Central memory CD8-positive, alpha-beta T cell (primary cell): ENCODE measurements at places on chromosomes 7 and 10.

- DNase-seq: no peak
These were observed 126.9 kb downstream of the KCNMA1 start for GRCh38 chr10:77510695-77511094.

- no peak for DNase-seq
These were observed 36.7 kb upstream of the PRPS1L1 start for GRCh38 chr7:18064242-18064838.

- no peak for DNase-seq
These were observed 15.5 kb downstream of the ZNF487 start for GRCh38 chr10:43452356-43452914.

GRCh38 chr7:17404006-17404405, 105.6 kb downstream of the AHR start:
- DNase-seq: no peak

DNA sequence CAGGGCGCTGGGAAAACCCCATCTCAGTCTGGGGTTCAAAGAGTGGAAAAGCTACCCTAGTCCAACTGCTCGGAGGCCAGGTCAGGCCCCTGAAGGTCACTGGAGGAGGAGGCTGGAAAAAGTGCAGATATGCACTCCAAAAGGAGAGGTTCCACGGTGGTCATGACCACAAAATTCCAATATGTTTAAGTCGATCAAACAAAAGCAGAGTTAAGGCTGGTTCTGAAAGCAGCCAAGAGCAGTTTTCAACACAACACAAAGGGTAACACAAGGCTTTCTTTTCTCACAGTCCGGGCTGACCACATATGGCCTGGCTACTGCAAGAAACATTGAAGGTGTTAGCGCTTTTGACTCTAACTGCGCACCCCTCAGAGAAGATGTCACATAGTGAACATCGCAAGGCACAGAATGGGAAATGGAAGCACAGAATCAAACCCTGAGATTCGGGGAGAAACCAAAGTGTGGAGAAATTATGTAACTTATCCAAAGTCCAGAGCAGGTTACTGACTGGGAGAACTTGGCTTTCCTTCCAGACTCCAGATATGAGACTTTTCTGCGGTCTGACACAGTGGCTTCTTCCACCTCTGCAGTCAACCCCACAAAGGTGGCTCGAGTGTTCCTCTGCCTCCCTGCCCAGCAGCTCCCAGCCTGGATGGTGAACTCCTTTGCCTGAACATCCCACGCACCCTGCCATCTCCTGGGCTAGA, 1.3 kb upstream of the GRB10 start:
- DNase-seq: no peak

GRCh38 chr10:132001238-132001972, 19.7 kb upstream of the BNIP3 start:
- no peak for DNase-seq

- no peak for DNase-seq
These were observed 12.4 kb downstream of the BCAP29 start for GRCh38 chr7:107592361-107593024.

- DNase-seq: no peak
These were observed 226.4 kb downstream of the BUB3 start for GRCh38 chr10:123380491-123381085.

DNA sequence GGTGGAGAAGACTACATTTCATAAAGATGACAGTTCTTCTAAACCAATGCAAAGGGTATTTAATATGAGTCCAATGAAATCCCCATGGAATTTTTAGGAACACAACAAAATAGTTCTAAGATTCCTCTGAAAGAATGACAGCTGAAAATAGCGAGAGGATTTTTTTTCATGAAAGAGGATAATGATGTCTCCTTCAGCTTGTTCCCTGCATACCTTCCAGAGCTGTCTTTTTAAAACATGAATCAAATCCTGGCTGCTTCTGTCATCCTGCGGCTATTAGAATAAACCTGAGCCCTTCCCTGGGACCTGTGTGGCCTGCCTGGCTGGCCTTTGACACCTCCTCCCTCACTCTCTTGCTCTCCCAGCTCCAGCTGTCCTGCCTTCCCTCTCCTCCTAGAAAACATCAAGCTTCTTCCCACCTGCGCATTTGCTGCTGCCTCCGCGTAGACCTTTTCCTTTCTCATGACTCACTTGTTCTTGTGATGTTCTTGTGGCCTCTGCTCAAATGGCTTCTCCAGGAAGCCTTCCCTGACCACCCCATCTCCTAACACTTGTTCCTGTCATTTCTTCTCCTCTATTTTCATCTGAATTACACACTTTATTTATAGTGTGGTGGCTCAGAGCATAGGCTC, 57.4 kb downstream of the EEPD1 start:
- DNase-seq: no peak

DNA sequence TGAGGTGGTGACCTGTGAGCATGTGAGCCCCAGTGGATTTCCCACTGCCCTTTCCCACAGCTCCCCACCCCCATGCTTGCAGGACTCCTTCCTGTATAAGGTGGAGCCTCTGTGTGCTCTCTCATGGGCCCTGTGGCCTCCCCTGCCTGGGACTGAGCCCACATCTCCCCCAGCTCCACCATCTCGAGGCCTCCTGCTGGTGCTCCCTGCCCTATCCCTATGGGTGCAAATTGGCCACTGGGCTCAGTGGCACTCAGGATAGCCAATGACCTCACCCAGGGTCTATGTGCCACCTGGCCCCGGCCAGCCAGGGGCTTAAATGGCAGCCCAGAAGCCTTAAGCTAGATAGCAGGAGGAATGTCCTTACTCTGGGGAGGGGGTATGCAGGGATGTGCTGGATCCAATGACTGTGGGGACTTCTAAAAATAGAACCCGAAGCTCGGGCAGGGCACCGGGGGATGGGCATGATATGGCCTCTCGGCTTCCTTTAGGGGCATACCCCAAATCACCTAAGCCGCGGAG, 2.0 kb downstream of the LDB3 start:
- no peak for DNase-seq

GRCh38 chr7:105816266-105816843, 60.0 kb downstream of the ATXN7L1 start:
- no peak for DNase-seq

DNA sequence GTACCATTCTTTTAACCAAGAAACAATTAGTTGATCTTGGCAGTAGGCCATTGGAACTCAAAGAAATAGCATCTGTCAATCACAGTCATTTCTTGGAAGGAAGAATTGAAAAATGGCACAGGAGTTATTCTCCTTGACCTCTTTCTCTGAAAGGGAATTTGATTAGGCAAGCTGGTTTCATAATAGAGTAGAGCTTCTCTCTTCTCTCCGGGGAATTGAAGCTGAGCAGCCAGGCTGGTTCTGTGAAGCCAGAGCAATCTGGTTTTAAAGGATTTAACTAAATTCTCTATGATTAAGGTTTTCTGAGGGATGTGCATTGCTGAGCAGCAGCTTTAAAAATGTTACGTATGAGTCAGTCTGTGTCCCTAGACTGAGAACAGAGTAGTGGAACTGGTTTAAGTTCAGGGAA, 70.2 kb downstream of the AHCYL2 start:
- DNase-seq: no peak

DNA sequence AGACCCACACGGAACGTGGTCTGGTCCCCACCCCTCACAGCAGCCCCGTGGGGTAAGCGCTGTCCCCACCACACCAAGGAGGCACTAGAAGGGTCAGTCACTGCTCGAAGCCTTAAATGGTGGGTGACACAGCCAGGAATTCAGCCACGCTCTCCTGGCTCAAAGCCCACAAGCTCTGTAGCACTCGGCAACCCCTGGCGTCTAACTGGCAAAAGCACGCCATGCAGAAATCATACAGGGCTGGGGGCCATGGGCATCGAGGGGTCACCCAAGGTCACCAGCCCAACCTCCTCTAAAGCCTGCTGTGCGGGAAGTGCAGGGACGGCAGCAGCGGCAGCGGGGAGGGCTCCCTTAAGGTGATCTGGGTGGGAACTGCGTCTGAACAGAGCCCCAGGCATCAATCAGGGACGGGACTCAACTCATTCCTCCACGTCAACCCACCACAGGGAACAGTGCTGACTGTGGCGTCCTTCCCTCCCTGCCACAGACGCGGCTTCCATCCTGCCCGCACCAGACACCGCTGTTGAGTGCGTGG, 7.8 kb downstream of the GPER1 start:
- DNase-seq: no peak

DNA sequence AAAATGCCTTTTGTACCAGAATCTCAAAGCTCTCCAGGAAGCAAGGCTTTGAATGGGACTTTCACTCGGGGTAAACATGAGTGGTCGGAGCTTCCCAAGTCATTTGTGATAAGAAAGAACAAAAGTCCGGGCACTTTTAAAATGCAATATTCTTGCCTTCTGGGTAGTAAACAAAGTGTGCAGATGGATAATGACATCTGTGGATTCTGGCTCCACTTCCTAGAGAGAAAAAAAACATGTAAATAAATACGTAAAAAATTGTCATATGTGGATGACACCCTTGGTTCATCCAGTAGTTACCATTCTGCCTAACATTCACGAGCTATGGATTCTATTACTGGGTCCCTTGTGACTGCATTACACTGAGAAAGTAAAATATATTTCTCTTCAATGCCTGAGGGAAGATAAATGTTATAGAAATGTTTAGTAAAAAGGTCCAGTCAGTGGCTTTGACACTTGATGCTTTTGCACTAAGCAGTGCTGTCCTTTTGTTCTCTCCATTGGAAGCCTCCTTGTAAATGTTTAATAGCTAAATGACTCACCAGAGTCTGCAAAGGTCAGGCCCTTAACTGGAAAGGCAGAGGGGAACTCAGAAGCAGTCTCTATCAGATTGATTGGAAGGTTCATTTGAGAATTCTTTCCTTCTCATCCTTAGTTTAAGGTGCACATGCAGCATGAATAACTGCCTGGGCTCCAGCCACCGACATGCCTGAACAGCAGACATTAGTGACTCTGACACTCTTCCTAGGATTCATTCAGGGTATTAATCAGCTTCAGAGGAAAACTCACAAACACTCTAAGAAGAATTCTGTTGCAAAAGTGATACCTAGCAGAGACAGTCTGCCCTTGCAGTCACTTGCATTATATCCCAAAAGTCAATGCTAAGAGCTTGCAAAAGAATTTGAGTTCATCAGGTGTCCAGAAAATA, 11.7 kb upstream of the EDRF1 start:
- no peak for DNase-seq

DNA sequence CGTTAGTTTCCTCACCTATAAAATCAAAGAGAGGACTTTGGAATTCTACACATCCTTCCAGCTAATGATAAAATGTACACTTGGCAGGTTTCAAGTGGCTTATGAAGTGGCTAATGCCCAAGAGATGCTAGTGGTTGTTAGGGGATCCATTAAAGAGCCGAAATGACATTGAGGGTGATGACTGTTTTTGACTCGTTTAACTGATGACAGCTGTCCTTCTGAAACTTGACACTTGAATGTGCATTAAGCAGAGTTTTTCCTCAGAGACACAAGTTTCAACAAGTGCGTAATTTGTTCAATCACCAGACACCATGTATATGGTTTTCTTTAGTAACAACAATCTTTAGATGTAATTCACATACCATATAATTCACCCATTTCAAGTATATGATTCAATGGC, 1.6 kb upstream of the PRF1 start:
- no peak for DNase-seq

DNA sequence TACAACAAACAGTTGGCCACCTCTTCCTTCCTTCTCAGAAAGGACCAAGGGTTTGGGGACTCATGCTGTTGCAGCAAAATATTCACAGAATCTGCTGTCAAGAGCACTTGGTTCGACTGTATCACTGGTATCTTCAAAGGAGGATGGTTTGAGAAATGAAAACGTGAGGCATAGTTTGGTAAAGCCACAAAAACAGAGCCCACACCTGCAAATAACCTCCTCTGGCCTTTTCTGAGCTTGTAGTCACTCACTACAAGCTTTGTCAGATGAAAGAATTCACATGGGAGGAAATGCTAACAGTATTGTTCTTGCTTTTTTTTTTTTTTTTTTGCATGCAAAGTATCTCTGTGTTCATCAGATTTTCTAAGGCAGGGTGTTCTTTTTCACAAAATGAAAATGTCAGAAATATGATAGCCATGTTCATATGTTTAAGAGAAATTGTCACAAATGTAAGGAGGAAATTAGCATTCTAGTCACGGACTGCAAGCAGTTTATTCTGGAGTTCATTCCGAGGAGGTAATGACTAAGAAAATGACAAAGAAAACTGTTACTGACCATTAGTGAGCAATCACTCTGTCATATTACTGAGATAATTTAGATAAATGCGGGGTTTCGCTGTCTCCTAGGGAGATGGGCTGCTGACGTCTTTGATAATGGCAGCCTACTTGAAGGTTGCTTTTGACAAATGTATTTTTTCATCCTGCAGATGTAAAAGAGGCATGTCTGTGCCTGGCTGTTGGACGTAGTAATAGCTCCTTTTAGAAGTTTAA, 117.8 kb upstream of the MYO3A start:
- no peak for DNase-seq

GRCh38 chr10:120572307-120572706, 115.3 kb downstream of the PLPP4 start:
- DNase-seq: no peak
